Urothelium cell line (cell line): ENCODE measurements at places on chromosomes 2 and 18.

- DNase-seq = no peak
These were observed 37.0 kb upstream of the METTL21A start for GRCh38 chr2:207662203-207662602.

DNA sequence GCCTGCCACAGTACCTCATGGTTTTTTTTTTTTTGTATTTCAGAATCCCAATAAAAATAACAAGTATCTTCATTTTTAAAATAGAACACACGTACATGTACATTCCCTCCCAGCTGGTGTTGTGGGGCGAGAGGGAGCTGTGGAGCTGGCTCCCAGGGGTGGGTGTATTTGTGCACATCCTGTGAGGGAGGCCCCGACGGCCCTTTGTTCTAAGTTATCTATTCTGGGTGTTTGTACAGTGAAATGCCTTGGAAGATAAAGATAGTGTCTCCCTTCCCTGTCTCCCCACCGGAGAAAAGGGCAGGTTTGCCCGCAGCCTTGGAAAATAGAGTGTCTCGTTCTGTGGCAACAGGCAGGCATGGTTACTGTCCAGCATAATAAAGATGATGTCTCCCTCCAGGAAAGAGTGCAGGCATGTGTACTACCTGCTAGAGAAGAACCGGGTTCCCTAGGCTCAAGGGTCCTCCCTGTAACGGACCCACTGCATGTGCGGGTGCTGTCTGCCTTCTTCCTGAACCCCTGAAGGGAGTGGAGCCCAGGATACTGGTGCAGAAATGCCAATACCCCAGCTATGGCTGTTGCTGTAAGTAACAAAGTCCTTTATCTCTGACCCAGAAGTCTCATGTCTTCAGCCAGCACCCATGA, 12.1 kb upstream of the ALLC start:
- no peak for DNase-seq

DNA sequence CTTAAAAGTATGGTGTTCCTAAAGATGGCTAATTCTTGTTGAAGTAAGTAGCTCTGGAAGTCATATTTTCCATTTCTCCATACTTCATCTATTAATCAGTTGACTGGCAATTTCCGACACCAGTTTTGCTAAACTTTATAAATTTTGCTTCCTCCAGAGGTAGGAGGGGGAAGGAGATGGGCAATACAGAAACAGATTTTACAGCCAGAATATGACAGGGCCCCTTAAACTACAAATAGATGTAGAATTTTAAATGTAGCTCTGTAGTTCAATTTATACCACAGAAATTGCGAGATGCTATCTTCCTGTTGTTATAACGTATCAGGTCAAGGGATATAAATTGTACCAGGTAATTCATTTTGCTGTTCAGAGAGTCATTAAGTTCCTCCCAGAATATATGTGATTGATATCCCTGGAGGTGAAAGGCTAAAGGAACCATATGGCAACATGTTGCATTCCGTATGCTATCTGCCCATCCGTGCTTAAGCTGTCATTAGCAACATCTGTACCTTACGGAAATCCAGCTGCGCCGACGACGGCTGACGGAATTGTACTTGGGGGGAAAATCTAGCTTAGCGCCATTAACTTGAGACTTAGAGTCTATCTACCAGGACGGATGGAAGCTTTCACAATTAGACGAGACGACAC, 8.4 kb upstream of the NR4A2 start:
- no peak for DNase-seq

- no peak for DNase-seq
These were observed 22.6 kb upstream of the ID2 start for GRCh38 chr2:8659092-8659734.

GRCh38 chr2:226184940-226185615, 614.5 kb downstream of the IRS1 start:
- peak; percentile 54 for DNase-seq

DNA sequence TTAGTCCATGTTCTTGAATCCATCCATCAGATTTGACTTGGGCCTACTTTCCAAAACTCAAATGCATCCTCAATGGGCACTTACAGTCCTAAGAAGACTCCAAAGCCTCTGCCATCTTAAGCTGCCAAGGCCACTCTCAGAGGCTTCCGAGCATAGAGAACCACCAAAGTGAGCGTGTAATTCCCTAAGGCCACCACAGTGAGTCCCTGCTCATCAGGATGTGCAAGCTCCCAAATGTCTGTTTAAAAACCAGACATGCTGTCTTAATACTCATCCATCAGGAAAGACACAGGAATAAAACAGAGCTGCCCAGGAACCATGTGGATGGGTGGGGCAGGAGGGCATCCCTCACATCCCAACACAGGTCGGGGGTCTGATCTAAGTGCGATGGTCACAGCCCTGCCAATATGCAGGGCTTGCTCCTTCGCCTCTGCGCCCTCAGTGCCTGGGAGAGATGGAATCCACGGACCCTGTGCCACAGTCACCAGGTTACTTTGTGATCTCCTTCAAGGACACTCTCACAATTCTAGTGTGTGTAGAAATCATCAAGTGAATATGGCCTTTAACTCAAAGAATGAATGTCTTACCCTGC, 80.4 kb downstream of the POLR1A start:
- no peak for DNase-seq

DNA sequence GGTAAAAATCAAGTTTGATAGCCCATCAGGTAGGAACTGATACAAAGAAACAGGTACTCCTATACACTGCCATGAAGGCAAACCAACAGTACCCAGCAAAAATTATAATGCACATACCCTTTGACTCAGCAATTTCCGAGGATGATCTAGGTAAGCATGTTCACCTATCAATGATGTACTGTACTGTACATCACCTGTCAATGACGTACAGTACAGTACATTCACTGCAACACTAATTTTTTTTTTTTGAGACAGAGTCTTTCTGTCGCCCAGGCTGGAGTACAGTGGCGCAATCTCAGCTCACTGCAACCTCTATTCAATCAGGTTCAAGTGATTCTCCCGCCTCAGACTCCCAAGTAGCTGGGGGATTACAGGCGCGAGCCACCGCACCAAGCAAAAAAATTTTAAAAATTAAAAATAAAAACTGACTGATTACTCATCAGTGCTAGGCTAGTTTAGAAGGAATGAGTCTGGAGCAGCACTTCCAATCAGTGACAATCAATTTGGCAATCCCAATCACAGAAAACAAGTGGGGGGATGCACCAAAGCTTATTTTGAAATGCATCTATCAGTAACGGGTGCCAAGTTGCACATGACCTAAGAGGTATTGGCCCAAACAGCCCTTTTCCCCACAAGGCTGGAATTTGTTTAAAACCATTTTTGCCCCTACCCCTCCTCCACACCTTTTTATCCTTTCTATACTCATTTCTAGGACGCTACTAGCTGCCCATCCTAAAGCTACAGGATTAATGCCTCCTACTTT, 8.2 kb downstream of the SRSF7 start:
- no peak for DNase-seq

- DNase-seq = no peak
These were observed 49.6 kb upstream of the ZNF396 start for GRCh38 chr18:35426786-35427185.

DNA sequence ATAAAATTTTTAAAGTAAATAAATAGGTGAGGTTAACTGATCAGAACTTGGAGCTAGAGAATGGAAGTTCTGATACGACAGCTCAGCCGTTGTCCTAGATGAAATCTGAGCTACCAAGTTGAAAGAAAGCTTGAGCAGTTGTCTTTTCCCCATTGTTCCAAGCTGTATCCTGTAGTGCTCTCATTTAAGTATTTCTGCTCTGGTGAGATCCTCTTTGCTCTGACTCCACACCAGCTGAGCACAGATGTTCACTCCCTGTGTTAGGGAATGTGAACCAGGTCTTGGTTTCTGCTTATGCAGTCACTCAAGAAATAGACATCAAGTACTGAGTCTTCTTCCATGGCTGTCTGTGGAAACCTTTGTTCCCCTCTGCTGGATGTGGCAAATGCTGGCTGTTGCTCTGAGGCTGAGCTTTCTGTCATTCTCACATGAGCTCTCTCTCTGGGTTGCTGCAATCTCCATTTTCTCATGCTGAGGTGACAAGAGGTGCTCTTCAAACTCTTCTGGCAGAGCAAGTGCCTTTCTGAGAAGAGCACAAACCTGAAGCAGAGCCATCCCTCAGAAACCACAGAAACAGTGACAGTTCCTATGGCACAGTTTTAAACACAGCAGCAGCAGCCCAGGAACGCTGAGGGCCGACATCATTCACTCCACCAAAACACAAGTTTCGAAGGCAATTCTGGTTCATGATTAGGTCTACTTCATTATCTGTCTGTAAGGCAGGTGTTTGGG, 194.1 kb downstream of the SP3 start:
- DNase-seq = no peak

DNA sequence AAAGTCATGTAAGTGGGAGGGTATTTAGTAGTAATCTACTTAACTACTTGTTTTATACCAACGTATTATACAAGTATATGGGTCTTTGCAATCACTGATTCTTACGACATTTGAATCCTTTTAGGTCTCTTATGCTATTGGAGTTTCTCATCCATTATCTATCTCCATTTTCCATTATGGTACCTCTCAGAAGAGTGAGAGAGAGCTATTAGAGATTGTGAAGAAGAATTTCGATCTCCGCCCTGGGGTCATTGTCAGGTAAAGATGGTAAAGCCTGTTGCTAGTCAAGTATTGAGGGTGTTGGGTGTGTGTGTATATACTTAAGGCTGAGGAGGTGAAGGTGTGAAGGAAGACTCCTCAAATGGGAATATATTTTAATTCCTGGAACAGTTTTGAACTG, 3.8 kb downstream of the MAT2A start:
- DNase-seq = no peak

DNA sequence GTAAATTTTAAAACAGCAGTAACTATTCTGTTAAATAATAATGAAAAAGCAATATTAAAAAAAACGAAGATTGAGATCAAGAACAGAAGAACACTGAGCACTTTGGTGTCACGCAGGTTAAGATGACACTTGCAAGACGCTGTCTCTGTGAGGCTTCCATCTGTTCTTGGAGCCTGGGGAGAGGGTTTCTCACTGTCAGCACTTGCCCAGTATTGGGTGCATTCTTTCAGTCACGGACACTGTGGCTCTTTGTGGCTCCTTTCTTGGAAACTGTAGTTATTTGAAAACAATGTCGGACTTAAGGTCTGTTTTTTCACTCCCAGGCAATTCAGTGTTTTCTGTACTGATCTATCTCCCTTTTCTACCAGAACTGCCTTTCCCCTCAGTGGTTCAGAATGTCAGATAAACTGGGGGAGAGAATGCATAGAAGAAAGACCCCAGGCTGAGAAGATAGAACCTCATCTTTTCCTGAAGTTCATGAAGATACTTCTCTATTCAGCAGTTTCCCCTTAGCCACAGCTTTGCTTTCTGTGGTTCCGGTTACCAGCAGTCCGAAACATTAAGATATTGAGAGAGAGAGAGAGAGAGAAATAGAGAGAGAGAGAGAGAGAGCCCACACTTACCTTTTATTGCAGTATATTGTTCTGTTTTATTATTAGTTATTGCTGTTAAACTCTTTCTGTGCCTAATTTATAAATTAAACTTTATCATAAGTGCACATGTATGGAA, 283.3 kb downstream of the DCDC2C start:
- no peak for DNase-seq

DNA sequence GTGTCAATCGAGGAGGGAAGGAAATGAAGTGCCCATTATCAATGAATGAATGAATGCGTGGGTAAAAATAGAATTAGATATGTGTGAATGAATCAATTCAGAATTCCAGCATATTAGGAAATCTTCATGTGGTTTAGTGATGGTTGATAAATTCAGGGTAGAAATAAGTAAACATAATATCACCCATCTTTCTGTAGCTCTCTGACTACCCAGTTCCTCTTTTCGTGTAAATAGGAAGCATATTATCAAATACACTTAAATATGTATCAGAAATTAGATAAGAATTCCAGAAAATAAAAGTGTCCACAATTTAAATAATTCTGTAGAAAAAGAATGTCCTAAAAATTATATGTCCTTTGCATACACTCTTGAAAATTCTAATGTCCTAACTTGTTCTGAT, 552.9 kb upstream of the LRATD1 start:
- DNase-seq = no peak

- DNase-seq = no peak
These were observed 47.8 kb downstream of the FAM168B start for GRCh38 chr2:131045286-131046027.

DNA sequence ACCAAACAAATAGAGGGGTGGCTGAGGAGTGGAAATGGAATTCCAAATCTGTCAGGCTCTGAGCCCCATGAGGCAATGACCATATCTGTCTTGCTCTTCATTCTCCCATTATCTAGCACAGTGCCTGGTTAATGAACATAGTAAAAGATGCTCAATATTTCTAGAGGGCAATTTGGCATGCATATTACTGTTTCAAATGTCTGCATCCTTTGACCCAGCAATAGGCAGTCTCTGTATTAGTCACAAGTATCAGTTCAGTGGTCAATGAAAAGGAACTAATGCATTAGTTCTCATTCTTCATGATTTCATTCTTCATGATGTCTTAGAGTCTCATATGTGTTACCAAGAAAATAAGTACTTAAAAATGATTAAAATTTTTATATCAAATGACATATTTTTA, 28.4 kb upstream of the MALL start:
- no peak for DNase-seq

- no peak for DNase-seq
These were observed 262.5 kb downstream of the TGIF1 start for GRCh38 chr18:3712491-3712890.

DNA sequence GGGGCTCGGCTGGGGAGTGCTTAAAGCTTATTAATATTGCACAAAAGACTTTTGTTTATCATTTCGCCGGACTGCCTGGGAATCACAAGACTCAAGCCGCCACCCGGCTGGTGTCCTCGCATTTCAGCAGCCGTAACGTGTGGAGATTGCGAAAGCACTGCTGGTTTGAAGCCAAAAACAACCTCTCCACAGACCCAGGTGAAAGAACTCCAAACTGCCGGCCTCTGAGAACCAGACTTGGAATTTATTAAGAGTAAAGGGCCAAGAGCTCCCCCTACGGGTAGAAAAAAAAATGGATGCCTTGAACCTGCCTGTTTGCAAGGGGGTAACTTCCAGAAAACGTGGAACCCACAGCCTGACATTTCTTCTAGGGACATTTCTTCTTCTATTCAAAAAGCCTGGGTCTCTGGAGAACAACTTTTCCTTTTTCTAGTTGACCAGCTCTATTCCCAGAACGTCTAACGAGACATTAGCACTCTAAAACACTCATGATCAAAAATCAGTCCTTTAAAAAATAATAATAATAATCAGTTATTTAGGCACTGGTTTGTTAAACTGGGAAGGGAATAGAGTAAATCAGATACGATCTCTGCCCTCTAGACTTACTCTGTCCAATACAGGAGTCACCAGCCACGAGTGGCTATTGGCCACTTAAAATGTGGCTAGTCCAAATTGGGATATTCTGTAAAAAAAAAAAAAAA, 216.3 kb downstream of the C1D start:
- DNase-seq = peak; percentile 92

GRCh38 chr2:145066856-145067548, 547.1 kb upstream of the ZEB2 start:
- no peak for DNase-seq

DNA sequence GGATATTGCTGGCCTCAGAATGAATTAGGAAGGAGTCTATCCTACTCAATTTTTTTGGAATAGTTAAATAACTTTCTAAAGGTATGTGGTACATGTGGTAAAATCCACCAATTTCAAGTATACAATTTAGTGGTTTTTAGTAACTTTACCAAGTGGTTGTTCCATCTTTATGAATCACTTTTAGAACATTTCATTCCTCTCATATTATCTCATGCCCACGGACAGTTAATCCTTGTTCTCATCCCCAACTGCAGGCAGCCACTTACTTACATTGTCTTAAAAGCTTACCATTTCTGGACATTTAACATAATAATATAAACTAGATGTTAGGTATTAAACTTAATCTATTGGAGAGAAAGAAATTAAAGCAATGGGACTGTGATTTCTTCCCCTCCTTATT, 146.3 kb upstream of the ZC3H15 start:
- no peak for DNase-seq
